ENCODE measurements at places on chromosomes 7 and 10.
A peak's percentile ranks its signal among the peaks of the same experiment; 100 is the strongest.

- DNase-seq, result no peak
Observed at GRCh38 chr10:29849126-29849833, 210.1 kb downstream of the JCAD start.

DNA sequence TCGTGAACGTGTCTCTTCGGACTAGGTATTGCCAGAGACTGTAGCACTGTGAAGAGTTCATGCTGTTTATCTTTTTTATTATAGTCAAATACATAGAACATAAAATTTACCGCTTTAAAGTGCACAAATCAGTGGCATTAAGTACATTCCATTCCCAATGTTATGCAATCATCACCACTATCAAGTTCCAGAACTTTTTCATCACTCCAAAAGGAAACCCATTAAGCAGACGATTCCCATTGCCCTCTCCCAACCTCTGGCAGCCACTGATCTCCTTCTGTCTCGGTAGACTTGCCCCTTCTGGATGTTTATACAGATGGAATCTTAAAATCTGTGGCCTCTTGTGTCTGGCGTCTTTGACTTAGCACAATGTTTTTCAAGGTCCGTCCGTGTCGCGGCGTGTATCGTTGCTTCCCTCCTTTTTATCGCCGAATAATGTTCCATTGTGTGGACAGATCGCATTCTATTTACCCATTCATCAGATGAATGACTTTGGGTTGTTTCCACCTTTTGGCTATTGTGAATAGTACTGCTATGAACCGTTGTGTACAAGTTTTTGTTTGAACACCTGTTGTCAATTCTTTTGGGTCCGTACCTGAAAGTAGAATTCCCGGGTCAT, 2.7 kb downstream of the PROSER2 start:
- DNase-seq, result no peak

DNA sequence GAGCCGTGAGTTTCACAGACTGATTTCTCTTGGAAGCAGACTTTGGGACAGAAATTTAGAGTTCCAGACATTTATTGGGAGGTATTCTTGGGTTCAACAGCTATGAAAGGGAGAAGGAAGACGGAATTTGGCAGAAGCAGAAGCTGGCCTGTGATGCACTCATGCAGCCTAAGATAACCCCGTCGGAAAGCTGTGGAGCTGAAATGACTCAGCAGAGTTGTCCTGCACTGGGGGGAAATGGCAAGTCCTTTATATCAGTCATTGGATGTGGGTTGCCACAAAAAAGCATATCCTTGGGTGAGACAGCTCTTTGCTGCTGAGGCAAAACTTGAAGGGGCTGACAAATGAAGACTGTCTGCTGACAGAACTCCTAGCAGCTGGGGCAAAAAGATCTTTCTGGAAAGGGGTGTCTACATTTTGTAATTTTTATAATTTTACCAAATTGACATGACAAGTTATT, 11.5 kb upstream of the MICU1 start:
- DNase-seq, result peak; percentile 44

DNA sequence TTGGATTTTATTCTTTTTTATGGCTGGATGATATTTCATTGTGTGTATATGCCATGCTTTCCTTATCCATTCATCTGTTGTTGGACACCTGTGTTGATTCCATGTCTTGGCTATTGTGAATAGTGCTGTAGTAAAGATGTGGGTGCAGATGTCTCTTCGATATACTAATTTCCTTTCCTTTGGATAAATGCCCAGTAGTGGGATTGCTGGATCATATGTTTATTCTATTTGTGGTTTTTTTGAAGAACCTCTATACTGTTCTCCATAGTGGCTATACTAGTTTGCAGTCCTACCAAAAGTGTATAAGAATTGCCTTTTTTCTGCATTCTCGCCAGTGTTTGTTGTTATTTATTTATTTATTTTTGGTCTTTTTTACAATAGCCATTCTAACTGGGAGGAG, 159.8 kb downstream of the WNT2 start:
- DNase-seq, result no peak

- no peak for DNase-seq
Observed at GRCh38 chr10:34549001-34549400, 266.1 kb downstream of the PARD3 start.

GRCh38 chr10:9635691-9636090, 1382.0 kb upstream of the CELF2 start:
- no peak for DNase-seq

DNA sequence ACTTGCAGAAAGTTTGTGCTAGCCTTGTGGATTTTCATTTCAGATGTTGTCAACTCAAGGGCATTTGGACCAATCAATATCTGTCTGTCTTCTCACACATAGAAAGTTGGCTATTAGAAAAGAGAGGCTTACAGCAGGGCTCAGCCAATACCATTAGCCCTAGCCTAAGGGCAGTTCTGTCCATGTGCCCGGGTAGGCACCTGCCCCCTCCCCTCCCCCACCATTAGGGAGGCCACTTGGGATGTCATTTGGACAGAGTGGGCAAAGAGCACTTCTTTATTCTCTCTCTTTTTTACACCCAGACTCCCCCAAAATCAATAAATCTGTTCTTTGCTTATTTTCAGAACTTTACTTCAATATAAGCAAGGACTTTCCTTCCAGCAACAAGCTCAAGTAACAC, 188.5 kb upstream of the MKI67 start:
- DNase-seq, result no peak

GRCh38 chr7:111010798-111011197, 80.1 kb upstream of the LRRN3 start:
- DNase-seq, result no peak

All from stimulated activated CD8-positive, alpha-beta memory T cell treated with anti-CD3 and anti-CD28 coated beads, Interleukin-4, amount 100 ng/mL, for 48 hours (primary cell).